ENCODE measurements at places on chromosomes 6 and 20.

GRCh38 chr20:49595811-49596561, 28.0 kb upstream of the PTGIS start:
- H3K4me3 ChIP-seq, result no peak overlapping the region
- no peak for DNase-seq
- H3K27me3 ChIP-seq, result peaks cover 13% of the 10 kb centered on the region
- no peaks in the 10 kb centered on the region for H3K36me3 ChIP-seq

GRCh38 chr6:33751771-33752645, 5.3 kb upstream of the IP6K3 start:
- no peak overlapping the region for H3K4me3 ChIP-seq
- no peaks in the 10 kb centered on the region for H3K36me3 ChIP-seq
- peaks cover 96% of the 10 kb centered on the region for H3K4me1 ChIP-seq
- peaks cover 4% of the 10 kb centered on the region for H3K27me3 ChIP-seq
- no peak overlapping the region for H3K27ac ChIP-seq
- DNase-seq, result no peak

DNA sequence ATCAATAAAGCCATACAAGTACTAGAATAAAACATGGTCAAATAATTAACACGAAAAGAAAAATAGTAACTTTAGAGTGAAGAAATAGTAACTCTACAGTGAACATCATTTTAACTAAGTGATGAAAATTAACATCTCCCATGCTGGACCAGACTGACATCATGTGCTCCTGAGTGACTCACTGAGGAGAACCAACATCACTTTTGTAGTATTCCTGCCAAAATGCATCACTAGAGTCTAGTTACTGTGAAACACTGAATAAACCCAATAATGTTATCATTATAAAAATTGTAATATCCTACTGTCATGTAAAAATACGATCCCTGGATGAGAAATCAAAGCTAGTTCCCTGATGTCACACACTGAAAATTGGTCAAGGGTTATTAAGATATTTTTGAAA, 361.3 kb downstream of the CD109 start:
- no peak overlapping the region for H3K27ac ChIP-seq
- no peak for DNase-seq
- no peaks in the 10 kb centered on the region for H3K36me3 ChIP-seq
- H3K4me1 ChIP-seq, result peaks cover 4% of the 10 kb centered on the region
- H3K27me3 ChIP-seq, result no peaks in the 10 kb centered on the region

DNA sequence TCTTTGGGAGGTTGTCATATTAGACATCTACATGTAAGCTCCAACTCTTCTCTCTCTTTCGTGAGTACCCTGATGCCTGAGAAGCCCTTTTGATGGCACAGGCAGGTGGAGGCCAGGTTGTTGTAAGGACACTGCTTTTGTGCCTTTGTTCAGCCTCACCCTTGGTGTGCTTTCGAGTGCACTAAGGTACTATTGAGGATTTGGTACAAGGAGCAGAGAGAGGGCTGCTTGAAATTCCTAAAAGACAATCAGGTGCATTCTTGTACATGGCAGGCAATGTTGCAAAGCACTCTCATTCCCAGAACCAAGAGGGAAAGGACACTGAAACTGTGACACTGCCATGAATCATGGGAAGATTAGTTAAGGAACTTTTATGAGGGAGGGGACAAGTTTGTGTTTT, 19.1 kb downstream of the BMP2 start:
- no peak for DNase-seq
- no peaks in the 10 kb centered on the region for H3K36me3 ChIP-seq
- H3K27me3 ChIP-seq, result no peaks in the 10 kb centered on the region
- peaks cover 33% of the 10 kb centered on the region for H3K4me1 ChIP-seq
- H3K27ac ChIP-seq, result no peak overlapping the region

- no peak overlapping the region for H3K4me3 ChIP-seq
- H3K27ac ChIP-seq, result no peak overlapping the region
- no peaks in the 10 kb centered on the region for H3K36me3 ChIP-seq
- H3K27me3 ChIP-seq, result no peaks in the 10 kb centered on the region
Observed at GRCh38 chr20:19543101-19543500, 215.0 kb upstream of the RIN2 start.

DNA sequence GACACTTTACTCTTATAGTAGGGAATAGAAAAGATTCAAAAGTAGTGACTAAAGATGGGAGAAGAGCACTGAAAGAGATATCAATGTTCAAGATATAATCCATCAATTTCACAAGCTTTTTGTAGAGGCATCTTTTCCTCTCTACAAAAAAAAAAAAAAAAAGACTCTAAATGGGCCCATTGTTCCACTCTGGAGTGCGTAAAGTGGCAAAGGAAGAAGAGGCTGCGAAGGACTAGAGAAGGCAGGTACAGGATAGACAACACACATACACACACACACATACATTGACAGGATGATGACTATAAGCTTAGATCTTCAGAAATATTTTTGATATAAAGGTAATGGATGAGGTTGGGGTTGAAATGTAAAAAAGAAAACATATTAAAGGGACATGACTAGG, 157.6 kb downstream of the HIVEP2 start:
- no peak overlapping the region for H3K4me3 ChIP-seq
- no peaks in the 10 kb centered on the region for H3K27me3 ChIP-seq
- no peak overlapping the region for H3K27ac ChIP-seq
- DNase-seq, result no peak
- no peaks in the 10 kb centered on the region for H3K4me1 ChIP-seq

DNA sequence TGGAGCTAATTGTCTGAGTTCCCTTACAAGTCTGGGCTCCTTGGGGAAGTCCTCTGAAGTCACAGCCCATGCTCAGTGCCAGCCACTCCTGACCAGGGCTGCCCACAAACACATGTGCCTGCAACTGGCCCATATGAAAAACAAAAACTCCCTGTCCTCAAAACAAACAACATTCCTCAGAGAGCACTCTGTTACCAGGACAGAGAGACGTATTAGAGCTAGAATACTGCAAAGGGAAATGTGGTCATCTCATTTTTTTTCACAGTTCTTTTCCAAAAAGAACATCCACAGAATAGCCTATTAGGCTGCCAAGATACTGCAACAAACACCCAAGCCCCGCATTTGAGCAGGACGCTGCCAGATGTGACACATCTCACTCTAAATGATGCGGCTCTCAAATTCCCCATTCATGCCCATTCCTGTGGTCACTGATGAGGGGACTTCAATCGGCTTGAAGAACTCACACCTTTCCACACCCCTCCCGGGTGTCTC, 71.1 kb downstream of the SLC22A23 start:
- DNase-seq, result no peak
- no peaks in the 10 kb centered on the region for H3K27me3 ChIP-seq
- H3K27ac ChIP-seq, result peak overlapping the region; percentile 21
- peaks cover 52% of the 10 kb centered on the region for H3K4me1 ChIP-seq

- H3K4me1 ChIP-seq, result peaks cover 20% of the 10 kb centered on the region
- no peak overlapping the region for H3K27ac ChIP-seq
- no peak for DNase-seq
- H3K27me3 ChIP-seq, result no peaks in the 10 kb centered on the region
- no peaks in the 10 kb centered on the region for H3K36me3 ChIP-seq
Observed at GRCh38 chr6:16670617-16671051, 90.6 kb downstream of the ATXN1 start.

GRCh38 chr20:2282181-2282580, 13.6 kb upstream of the TGM3 start:
- H3K4me1 ChIP-seq, result peaks cover 3% of the 10 kb centered on the region
- H3K27ac ChIP-seq, result peak overlapping the region; percentile 26
- no peak overlapping the region for H3K4me3 ChIP-seq
- DNase-seq, result no peak
- H3K27me3 ChIP-seq, result peaks cover 17% of the 10 kb centered on the region

DNA sequence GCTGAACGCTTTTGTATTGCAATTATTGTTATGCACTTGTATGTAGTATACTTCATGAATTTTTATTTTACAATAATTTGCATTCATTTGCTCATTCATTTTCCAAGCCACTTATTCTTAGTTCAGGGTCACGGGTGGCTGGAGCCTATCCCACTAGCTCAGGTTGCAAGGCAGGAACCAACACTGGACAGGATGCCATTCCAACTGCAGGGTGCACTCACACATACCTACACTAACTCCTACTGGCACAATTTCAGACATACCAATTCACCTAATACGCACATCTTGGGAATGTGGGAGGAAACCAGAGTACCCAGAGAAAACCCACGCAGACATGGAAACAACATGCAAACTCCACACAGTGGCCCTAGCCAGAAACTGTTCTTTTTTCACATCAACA, 61.8 kb downstream of the LMBRD1 start:
- no peaks in the 10 kb centered on the region for H3K27me3 ChIP-seq
- H3K36me3 ChIP-seq, result peaks cover 11% of the 10 kb centered on the region
- peak; percentile 2 for DNase-seq
- peaks cover 11% of the 10 kb centered on the region for H3K4me1 ChIP-seq

- no peak for DNase-seq
- no peak overlapping the region for H3K27ac ChIP-seq
- H3K27me3 ChIP-seq, result no peaks in the 10 kb centered on the region
- no peaks in the 10 kb centered on the region for H3K36me3 ChIP-seq
- no peaks in the 10 kb centered on the region for H3K4me1 ChIP-seq
Observed at GRCh38 chr6:49766762-49767161, 20.3 kb downstream of the PGK2 start.

- peak overlapping the region; percentile 95 for H3K4me3 ChIP-seq
- peak overlapping the region; percentile 98 for H3K27ac ChIP-seq
- peak; percentile 44 for DNase-seq
- peaks cover 27% of the 10 kb centered on the region for H3K36me3 ChIP-seq
Observed at GRCh38 chr6:169722362-169723199, 1.7 kb downstream of the PHF10 start.

DNA sequence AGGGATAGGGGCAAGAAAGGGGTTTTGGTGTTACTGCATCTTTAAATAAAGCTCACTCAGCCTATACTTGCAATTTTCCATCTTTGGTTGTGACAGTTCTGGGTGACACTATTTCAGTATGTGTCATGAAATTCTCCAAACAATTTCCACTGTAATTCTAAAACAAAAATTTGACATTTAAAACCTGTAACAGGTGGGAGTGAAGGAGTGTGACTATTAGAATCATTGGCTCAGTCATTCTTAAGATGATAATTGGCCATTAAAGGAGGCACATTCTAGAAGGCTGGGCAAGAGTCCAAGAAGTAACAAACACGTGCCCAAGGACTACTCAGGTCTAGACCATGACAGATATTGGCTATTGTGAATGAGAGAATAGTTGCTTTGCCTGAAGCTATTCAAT, 153.3 kb upstream of the ARG1 start:
- no peak overlapping the region for H3K27ac ChIP-seq
- no peak for DNase-seq
- no peaks in the 10 kb centered on the region for H3K4me1 ChIP-seq
- H3K4me3 ChIP-seq, result no peak overlapping the region
- no peaks in the 10 kb centered on the region for H3K36me3 ChIP-seq
- H3K27me3 ChIP-seq, result no peaks in the 10 kb centered on the region

- H3K4me1 ChIP-seq, result peaks cover 76% of the 10 kb centered on the region
- H3K4me3 ChIP-seq, result no peak overlapping the region
- H3K36me3 ChIP-seq, result no peaks in the 10 kb centered on the region
- no peaks in the 10 kb centered on the region for H3K27me3 ChIP-seq
Observed at GRCh38 chr6:170447561-170447930, 105.6 kb downstream of the PSMB1 start.

- no peaks in the 10 kb centered on the region for H3K27me3 ChIP-seq
- H3K4me1 ChIP-seq, result peaks cover 47% of the 10 kb centered on the region
- H3K4me3 ChIP-seq, result no peak overlapping the region
- no peak for DNase-seq
- peaks cover 27% of the 10 kb centered on the region for H3K36me3 ChIP-seq
- H3K27ac ChIP-seq, result no peak overlapping the region
Observed at GRCh38 chr6:15395087-15395486, 149.2 kb downstream of the JARID2 start.

- H3K27me3 ChIP-seq, result no peaks in the 10 kb centered on the region
- no peak for DNase-seq
- no peak overlapping the region for H3K4me3 ChIP-seq
- H3K36me3 ChIP-seq, result no peaks in the 10 kb centered on the region
Observed at GRCh38 chr6:83313882-83314281, 117.0 kb downstream of the ME1 start.

DNA sequence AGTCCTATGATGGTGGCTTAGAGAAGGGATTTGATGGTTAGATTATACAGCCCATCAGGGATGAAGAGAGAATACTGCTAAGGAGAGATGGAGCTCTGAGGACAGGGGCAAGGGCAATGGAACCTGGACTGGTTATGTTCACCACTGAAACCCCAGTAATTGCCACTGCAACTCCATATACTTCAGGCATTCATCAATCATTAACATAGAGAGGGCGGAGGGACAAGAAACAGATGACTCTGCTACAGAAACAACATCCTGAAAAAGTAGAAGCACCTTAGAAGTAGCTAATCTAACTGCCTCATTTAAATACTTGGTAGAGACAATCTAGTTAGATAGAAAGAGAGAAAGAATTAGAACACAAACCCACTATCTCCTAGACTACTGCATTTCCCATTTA, 89.8 kb downstream of the MDN1 start:
- H3K4me1 ChIP-seq, result no peaks in the 10 kb centered on the region
- H3K27me3 ChIP-seq, result no peaks in the 10 kb centered on the region
- peak overlapping the region; percentile 41 for H3K27ac ChIP-seq
- DNase-seq, result no peak

- no peak for DNase-seq
- H3K27ac ChIP-seq, result no peak overlapping the region
- peaks cover 12% of the 10 kb centered on the region for H3K36me3 ChIP-seq
- no peak overlapping the region for H3K4me3 ChIP-seq
Observed at GRCh38 chr6:15974817-15975216, 154.1 kb upstream of the MYLIP start.

GRCh38 chr6:1312473-1313367, 822 bp downstream of the FOXQ1 start:
- no peaks in the 10 kb centered on the region for H3K36me3 ChIP-seq
- H3K4me3 ChIP-seq, result peak overlapping the region; percentile 76
- H3K27ac ChIP-seq, result no peak overlapping the region
- H3K27me3 ChIP-seq, result peaks cover 90% of the 10 kb centered on the region
